Ovary (tissue), 10 donors: ENCODE measurements at places on chromosomes 16 and 17. TPM values are rescaled to one million over a fixed set of nuclear protein-coding genes. Genes with fewer than 3 reads are reported as not detected.

DNA sequence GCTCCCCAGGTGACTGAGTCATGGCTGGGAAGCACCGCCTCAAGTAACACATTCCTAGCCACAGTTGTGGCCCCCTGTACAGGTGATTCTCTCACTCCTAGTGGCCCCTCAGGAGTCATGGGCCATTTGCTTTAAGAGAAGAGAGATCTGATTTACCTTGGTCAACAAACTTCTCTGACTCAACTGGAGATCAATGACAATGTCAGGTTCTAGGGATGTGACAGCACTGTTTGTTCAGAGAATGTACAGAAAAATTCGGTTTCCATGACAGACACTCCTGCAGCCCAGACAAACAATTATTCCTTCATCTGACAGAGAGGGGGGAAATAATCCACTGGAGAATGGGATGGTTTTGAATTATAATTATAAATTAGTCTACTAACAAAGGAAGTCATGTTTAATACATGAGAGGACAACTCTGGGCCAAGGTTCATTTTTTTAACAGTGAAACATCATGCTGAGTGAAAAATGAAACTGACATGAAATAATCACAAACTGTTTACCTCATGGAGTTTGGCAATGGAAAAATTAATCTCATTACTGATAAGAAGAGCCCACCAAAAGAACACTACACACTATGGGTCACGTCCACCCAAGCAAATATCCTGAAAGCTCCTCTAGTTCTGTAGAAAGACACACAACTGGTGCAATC lies 9.7 kb downstream of the ERN1 start:
- no peak for DNase-seq
- H3K27ac ChIP-seq: no peak overlapping the region
- no peaks in the 10 kb centered on the region for H3K36me3 ChIP-seq
- H3K27me3 ChIP-seq: no peaks in the 10 kb centered on the region
- no peak overlapping the region for H3K4me3 ChIP-seq
- peaks cover 12% of the 10 kb centered on the region for H3K4me1 ChIP-seq

The MT4 gene
- total RNA-seq: not detected

The KLHL36 gene
- total RNA-seq: 86.2 TPM

GRCh38 chr16:12682432-12683165 lies 121.1 kb downstream of the CPPED1 start:
- H3K27me3 ChIP-seq: no peaks in the 10 kb centered on the region
- H3K4me1 ChIP-seq: no peaks in the 10 kb centered on the region
- H3K27ac ChIP-seq: no peak overlapping the region
- no peak overlapping the region for H3K4me3 ChIP-seq

The KRT23 gene
- total RNA-seq: not detected

DNA sequence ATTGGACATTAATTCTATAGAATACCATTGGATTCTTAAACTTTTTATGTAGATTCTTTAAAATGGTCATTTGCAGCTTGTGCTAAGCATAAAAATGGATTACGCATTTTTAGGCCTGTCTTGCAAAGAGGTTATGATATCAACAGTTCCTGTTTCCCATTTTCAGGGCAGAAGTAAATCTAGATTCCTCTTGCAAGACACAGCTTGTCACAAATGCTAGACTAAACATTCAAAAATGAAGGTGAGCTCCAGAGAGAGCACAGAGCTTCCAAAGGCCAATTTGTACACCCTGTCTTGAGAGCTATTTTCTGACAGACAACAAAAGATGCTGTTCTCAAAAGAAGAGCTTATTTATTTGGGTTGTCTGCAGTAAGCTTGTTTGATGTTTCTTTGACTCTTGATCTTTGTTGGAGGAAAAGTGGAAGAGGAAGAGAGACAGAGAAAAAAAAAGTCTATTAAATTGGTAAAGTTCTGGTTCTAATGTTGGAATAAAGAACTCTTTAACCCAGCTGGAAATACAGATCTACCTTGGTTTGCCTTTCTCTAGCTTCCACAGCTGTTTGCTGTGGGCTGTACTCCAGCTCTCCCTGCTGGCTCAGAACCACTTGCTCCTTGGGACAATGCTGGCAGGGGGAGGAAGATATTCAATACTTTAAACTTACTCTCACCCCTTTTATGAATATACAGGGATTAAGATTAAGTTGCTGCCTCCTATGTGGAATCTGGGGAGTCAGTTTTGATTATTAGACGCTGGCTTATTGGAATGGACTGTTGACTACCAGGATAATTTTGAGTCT lies 651.8 kb downstream of the CDH11 start:
- H3K4me3 ChIP-seq: no peak overlapping the region
- H3K27me3 ChIP-seq: no peaks in the 10 kb centered on the region
- peak; percentile 54 for DNase-seq
- no peaks in the 10 kb centered on the region for H3K4me1 ChIP-seq

DNA sequence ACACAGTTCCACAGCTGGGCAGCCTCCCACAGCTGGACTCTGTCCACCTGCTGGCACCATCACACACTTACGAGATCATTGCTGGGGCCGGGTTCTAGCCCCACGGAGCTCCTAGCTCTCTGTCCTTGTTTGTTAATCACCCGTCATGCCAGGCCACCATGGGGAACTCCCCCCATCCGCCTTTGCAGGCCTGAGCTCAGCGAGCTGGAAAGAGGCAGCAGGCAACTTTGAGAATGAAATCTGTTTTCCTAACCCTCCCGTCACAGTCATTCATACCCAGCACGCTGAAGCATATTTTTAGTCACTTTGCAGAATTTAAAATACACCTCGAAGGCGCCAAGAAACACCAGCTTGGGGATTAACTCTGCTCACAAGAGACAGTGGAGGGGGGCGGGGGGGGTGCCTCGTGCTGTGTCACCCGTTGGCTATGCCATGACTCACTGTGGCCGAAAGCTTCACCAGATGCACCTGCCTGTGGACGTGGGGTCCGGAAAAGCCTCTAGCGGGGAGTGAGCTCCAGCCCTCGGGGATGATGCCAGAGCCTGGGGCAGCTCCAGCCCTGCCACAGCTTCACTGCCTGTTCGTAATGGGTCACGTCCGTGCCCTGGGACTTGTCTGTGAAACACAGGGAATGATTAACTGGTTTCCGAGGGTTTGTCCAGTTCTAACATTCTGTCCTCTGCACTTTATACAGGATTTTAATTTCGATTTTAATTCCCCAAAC lies 1.4 kb upstream of the SPNS2 start:
- peaks cover 11% of the 10 kb centered on the region for H3K4me1 ChIP-seq
- H3K27ac ChIP-seq: no peak overlapping the region
- H3K36me3 ChIP-seq: no peaks in the 10 kb centered on the region
- H3K4me3 ChIP-seq: no peak overlapping the region
- DNase-seq: no peak

The MARF1 gene
- 65.8 TPM for total RNA-seq

The IGF2BP1 gene
- total RNA-seq: not detected

DNA sequence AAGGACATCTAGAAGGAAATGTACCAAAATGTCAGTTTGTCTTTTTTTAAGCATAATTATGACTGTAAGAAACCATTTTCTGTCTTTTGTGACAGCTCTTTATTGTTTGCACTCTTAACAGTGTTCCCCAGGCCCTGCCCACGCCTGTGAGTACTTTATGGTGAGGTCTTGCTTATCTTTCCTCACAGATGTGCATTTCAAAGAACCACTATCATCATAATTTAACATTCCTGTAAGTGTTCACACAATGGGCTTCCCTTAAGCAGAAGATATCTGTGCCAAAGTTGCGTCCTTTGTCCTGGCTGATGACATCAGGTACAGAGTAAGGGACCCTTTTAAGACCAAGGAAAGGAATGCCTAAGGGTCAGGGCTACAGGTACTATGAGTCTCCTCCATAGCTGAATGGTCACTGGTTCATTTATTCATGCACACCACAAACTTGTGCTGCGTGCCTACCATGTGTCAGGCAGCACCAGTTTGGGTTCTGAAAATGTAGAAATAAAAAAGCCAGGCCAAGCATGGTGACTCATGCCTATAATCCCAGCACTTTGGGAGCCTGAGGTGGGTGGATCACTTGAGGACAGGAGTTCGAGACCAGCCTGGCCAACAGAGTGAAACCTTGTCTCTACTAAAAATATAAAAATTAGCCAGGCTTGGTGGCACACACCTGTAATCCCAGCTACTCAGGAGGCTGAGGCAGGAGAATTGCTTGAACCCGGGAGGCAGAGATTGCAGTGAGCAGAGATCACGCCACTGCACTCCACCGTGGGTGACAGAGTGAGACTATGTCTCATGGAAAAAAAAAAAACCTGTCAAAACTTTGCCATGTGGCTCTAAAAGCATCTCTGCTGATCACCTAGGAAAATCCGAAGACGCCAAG lies 55.4 kb upstream of the NLK start:
- H3K36me3 ChIP-seq: no peaks in the 10 kb centered on the region
- no peaks in the 10 kb centered on the region for H3K27me3 ChIP-seq
- H3K4me1 ChIP-seq: no peaks in the 10 kb centered on the region
- DNase-seq: no peak
- H3K27ac ChIP-seq: no peak overlapping the region

The HCRT gene
- total RNA-seq: not detected

GRCh38 chr16:50472472-50472871 lies 75.7 kb upstream of the NKD1 start:
- no peak overlapping the region for H3K27ac ChIP-seq
- H3K4me1 ChIP-seq: no peaks in the 10 kb centered on the region
- H3K4me3 ChIP-seq: no peak overlapping the region
- DNase-seq: no peak
- no peaks in the 10 kb centered on the region for H3K36me3 ChIP-seq

The KRTAP4-3 gene
- total RNA-seq: not detected

DNA sequence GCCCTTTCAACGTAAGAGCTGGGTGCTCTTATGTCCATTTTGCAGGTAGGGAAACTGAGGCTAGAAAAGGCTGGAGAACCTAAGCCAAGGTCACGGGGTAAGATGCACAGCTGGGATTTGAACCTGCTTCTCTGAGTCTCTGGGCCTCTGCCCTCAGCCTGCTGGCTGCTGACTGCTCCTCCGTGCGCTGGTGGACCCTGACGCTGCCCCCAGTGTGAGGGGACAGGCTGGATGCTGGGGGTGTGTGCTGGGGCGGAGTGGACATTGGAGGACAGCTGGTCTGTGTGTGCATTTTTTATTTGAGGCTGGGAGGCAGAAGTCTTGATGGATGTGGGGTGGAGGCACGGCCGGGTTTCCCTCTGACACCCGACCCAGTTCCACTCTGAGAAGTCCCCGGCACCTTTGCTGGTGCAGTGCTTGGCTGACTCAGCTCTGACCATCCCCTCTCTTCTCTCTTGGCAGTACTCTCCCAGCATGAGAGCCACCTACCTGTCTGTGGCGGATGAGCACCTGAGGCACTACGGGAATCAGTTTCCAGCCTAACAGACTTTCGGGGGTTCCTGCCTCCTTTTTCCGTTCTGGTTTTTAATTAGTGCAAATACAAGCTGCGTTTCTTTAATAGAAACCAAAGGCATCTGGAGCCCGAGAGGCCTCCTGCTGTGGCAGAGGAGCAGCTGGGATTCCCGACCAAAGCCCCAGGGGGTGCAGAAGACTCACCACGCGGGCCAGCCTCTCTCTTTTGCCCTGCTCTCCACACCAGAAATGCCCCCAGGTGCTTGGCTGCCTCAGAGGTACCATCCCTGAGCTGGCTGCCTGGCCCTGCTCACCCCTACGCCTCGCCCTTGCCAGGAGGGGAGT lies 14.1 kb upstream of the DNAI2 start:
- no peak for DNase-seq
- H3K27me3 ChIP-seq: no peaks in the 10 kb centered on the region
- no peak overlapping the region for H3K27ac ChIP-seq
- no peaks in the 10 kb centered on the region for H3K4me1 ChIP-seq
- no peaks in the 10 kb centered on the region for H3K36me3 ChIP-seq

GRCh38 chr16:6949240-6949639 lies 383.4 kb upstream of the RBFOX1 start:
- no peak overlapping the region for H3K4me3 ChIP-seq
- H3K27ac ChIP-seq: no peak overlapping the region
- no peak for DNase-seq
- H3K4me1 ChIP-seq: no peaks in the 10 kb centered on the region

GRCh38 chr17:77512062-77512946 lies 371.5 kb downstream of the SEC14L1 start:
- no peak for DNase-seq
- H3K4me1 ChIP-seq: no peaks in the 10 kb centered on the region
- no peaks in the 10 kb centered on the region for H3K36me3 ChIP-seq
- no peak overlapping the region for H3K4me3 ChIP-seq

- no peak overlapping the region for H3K4me3 ChIP-seq
- no peak overlapping the region for H3K27ac ChIP-seq
- H3K4me1 ChIP-seq: no peaks in the 10 kb centered on the region
- no peaks in the 10 kb centered on the region for H3K36me3 ChIP-seq
Observed at GRCh38 chr17:48487221-48487620, 43.6 kb downstream of the HOXB1 start.

The CES5A gene
- total RNA-seq: not detected

DNA sequence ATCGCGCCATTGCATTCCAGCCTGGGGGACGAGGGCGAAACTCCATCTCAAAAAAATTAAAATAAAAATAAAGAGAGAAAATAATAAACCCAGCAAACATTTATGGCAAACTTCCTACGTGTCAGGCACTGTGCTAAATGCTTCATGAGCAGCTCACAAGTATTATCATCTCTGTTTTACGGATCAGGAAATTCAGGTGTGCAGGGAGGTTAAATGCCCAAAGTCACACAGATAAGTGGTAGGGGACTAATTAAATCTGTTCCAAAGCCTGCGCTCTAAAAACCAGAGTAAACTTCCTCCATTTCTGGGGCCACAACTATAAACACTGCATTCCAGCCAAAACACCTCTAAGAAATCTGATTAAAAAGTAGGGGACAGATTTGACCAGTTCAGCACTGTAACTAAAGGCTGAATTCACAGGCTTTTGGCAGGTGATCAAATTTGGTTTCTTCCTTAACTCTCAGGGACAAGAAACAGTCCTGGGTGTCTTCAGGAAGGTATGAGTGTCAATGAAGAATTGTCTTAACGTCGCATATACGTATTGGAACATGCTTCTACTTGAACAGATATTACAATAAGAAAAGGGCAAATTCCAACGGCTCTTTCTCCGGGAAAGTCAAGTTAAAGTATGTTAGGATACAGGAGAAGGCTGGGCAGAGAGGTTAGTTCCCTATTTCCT lies 996 bp downstream of the STRADA start:
- H3K27ac ChIP-seq: peak overlapping the region; percentile 78
- no peaks in the 10 kb centered on the region for H3K36me3 ChIP-seq
- H3K4me3 ChIP-seq: peak overlapping the region; percentile 69
- DNase-seq: no peak
- peaks cover 3% of the 10 kb centered on the region for H3K4me1 ChIP-seq

- no peaks in the 10 kb centered on the region for H3K36me3 ChIP-seq
- no peak for DNase-seq
- H3K27ac ChIP-seq: no peak overlapping the region
- no peaks in the 10 kb centered on the region for H3K27me3 ChIP-seq
- no peak overlapping the region for H3K4me3 ChIP-seq
Observed at GRCh38 chr17:75135946-75136345, 4.4 kb upstream of the NT5C start.

- H3K4me3 ChIP-seq: no peak overlapping the region
- H3K36me3 ChIP-seq: no peaks in the 10 kb centered on the region
Observed at GRCh38 chr17:55710829-55711496, 11.7 kb downstream of the TMEM100 start.

DNA sequence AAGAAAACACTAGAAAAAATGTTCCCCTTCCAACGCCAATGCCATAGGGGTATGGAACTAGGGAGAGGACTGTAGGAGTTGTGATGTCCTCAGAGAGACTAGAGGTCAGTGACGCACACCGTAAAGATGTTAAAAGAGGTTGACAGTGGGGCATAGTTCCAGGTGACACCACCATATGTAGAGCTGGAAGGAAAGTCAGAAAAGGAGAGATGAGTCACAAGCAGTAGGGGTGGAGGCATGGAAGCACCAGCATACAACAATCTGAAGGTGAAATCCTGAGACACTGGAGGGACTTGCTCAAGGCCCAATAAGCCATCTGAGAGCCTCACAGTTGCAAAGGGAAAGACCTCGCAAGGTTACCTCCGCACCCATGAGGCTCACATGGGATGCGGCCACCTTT lies 76.0 kb downstream of the ZNF18 start:
- DNase-seq: no peak
- no peaks in the 10 kb centered on the region for H3K36me3 ChIP-seq
